ACHN (cell line): ENCODE measurements at places on chromosomes 12 and 14.
A peak's percentile ranks its signal among the peaks of the same experiment; 100 is the strongest.

DNA sequence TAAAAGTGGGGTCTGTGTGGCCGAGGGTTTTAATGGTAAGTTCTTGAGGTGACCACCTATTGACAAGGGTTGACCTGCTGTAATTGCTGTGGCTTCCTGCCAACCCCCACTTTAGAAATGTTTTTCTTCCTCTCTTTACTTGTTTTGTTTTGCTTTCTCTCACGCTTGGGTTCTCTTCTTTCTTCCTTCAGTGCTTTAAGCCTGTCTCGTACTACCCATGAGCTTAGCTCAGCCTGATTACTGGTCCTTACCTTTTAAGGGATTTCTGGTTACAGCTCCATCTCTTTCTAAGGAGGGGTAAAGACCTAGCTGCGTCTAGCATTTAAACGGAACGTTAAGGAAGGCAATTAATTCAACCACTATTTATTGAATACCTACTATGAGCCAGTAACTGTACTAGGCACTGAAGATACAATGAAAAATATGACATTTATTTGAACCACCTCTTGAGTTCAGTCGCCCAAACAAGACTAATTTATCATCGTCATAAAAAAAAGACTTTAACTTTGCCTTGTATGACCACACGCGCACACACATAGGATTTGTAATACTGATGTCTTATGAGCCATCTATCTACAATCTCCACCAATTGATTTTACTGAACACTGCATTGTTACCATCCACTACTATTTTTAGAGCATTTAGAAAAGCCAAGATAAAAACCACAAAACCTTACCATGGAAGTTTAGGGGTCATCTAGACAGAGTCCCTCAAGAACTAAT, 888 bp upstream of the PPP1R12A start:
- peak; percentile 66 for DNase-seq

DNA sequence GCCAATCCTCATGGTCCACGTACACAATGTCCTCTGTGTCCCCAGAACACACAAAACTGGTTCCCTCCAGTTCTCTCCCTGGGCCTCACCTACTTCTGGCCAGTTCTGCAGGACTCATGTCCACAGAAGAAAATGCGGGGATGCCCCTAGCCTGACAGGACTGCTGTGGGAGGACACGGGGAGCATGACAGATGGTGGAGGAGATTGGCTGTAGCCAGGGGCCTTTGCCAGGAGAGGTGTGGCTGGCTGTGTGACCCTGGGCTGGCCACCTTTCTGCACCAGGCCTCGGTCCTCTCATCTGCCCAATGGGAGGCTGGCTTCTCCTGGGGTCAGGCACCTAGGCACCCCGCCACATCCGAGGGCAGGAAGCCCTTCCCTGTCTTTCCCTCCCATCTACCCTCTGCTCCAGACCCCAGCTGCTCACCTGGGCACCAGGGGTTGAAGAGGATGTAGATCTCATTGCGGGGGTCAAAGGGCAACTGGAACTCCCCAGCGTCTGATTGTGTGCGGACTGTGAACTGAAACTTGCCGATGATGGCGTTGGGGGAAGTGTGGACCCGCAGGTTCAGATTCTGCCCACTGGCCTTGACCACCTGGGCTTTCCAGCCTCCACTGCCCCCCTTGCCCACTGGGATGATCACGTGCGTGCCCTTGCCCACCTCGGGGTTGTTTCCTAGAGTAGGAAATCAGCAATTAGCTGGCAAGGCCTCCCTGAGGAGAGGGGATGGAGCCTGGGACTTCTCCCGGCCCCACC, 2.8 kb downstream of the TGM1 start:
- DNase-seq: no peak

DNA sequence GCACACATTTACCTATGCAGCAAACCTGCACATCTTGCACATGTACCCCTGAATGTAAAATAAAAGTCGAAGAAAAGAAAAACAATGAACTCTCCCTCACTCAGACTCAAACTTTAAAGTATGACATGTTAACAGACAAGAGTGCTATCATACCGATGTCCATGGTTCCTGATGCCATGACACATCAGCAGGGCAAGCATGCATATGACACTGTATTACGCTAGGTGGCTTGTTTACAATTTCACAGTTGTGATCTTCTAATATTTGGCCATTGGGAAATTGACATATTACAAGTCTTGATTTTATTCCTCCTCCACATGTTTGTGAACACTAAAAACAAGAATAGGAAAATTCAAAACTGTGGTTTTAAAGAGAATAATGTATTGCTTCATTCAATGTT, 126.6 kb downstream of the ADAMTS20 start:
- DNase-seq: no peak

GRCh38 chr12:78446555-78446954, 418.0 kb upstream of the SYT1 start:
- DNase-seq: no peak

- no peak for DNase-seq
Observed at GRCh38 chr12:57496822-57497221, 9.0 kb downstream of the MARS1 start.
